ENCODE measurements at places on chromosomes 7 and 10. TPM values are rescaled to one million over a fixed set of nuclear protein-coding genes. Genes with fewer than 3 reads are reported as not detected.

- no peak for DNase-seq
Measured at GRCh38 chr10:3122486-3123205, 49.9 kb downstream of the PITRM1 start.

GRCh38 chr10:131820626-131821025 lies 80.2 kb upstream of the PPP2R2D start:
- no peak for DNase-seq

Gene TCERG1L
- 1.9 TPM for total RNA-seq

DNA sequence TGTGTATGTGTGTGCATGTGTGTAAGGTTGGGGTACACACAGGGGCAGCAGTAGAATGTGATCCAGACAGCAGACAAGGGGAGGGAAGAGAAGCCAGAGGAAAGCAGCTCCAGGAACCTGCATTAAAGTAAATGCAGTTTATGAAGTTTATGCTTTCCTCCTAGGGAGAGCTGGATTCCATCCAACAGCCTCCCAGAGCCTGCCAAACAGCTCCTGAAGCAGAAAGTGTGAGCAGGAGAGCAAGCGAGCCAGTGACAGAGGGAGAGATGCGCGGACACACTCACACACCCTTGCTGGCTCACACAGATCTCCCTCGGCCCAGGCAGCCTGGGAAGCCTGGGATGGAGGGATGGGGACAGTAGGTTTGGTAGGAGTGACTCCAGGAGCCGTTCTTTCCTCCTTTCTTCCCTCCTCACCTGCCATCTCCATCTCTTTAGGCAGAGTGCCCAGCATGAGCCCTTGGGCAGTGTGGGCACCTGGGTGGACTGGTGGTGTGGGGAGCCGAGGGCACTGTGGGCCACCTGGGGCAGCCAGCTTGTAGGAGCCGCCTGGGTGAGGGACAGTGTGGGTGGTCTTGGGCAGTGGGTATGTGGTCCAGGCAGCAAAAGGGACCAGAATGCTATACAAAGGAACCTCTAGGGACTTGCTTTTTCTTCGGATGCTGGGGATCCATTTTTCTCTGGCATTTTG lies 46.1 kb downstream of the PAX2 start:
- DNase-seq, result no peak

- DNase-seq, result peak; percentile 20
Measured at GRCh38 chr7:67947646-67948045, 951.0 kb downstream of the TYW1 start.

DNA sequence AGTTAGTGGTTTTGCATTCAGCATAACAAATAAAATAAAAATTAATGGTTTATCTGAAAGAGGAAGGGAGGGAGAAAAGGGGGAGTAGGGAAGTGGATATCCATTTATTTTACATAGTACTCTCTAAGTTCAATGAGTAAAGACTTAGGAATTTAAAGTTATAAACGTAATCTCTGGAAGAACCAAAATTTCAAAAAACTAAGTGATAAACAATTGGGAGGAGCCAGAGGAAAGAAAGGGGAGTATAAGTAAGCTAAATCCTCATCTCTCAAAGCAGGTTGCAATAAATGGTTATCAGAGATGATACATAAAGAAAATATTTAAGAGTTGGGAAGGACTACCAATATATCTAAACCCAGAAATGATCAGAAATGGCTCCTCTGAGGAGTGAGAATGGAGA lies 46.4 kb downstream of the ANK3 start:
- DNase-seq, result peak; percentile 30

GRCh38 chr10:43852149-43852548 lies 203.5 kb upstream of the ZNF32 start:
- DNase-seq, result no peak

DNA sequence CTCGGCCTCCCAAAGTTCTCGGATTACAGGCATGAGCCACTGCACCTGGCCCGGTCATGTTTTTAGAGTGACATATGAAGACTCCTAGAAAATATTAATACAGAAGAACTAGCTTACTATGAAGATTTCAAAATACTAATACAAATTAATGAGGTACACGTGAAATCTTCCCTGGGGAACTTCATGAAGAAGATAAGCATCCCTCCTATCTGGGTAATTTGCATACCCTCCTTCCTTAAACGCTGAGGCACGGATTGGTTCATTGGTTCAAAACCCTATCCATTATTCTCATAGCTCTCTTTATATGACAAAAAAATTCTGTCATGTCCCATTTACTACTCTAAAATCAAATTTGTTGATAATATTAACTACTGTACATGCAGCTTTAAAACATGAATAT lies 224.8 kb upstream of the KLF14 start:
- DNase-seq, result no peak

DNA sequence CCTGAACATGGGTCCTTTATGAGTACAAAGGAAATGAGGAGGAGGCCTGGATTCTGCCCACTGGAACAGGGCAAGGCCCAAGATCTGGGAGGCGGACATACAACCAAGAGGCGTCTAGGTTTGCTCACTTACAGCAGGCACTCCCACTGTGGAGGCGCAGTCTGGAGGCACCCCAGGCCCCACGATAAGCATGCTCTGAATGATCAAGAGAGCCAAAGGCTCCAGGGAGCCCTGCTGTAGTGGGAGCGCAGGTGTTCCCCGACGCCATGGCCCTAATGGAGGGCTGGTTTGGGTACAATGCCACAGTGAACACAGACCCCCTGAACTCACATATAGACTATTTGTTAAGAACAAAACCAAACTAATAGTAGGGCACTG lies 88.1 kb downstream of the FAM53B start:
- no peak for DNase-seq

DNA sequence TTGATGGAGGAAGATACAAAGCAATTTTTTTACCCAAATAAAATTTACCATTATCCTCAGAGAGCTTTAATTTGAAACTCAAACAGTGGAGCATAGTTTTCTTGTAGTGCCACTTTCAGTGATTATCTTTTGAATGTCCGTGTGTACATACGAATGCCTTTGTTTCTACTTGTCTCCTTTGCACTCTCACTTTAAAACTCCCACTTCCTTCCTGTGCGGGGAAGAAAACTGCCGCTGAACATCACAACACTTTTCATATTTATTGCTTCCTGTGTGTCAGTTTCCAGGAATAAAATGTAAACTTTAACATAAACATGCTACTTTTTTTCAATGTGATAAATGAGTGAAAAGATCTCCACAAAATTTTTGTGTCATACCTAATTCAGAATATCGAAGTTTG lies 102.4 kb downstream of the SEMA3A start:
- DNase-seq, result no peak

GRCh38 chr7:35749556-35749955 lies 51.3 kb upstream of the SEPTIN7 start:
- DNase-seq, result no peak

DNA sequence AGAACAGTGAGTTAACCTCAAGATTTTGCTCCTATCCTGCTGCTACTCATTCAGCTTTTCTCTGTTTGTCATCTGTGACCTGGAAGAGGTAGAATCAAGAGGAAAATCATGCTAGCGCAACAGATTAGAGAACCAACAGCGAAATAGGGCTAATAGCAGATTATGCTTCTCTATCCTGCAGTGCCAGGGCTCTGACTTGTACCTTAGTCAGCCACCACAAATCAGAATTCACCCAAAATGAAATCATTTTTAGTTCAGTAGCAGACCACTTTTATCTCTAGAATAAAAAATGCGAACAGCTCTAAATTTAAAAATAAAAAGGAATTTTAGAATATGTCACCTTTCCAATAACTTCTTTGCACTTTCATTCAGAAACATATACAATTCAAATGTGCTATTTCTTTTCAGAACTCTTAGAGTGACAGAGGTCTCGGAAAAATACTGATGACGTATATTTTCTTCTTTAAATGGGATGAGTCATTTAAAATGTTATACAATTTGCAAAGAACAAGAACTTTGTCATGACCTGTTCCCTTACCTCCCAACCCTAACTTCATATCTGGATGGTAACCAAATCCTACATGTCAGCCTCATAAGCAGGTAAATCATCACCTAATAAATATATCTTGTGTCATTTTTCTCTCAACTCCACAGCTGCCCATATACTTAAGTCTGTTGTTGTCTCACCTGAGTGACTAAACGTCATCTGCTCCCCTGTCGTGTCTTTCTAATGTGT lies 896.4 kb downstream of the PCDH15 start:
- DNase-seq, result no peak

- DNase-seq, result no peak
Measured at GRCh38 chr10:68251625-68252495, 19.9 kb upstream of the ATOH7 start.

DNA sequence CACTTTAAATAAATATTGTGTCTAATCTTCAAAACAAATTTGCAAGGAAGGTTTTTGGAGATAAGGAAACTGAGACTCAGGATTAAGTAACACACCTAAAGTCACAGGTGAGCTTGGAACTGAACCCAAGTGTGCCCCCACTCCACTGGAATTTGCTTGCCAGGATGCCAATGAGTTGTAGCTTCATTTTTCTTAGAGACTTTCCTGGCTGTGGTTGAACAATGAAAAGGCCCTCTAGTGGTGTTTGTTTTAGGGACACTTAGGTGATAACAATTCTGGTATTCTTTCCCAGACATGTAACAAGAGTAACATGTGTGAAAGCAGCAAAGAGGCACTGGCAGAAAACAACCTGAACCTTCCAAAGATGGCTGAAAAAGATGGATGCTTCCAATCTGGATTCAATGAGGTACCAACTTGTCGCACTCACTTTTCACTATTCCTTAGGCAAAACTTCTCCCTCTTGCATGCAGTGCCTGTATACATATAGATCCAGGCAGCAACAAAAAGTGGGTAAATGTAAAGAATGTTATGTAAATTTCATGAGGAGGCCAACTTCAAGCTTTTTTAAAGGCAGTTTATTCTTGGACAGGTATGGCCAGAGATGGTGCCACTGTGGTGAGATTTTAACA lies 1.5 kb downstream of the IL6 start:
- peak; percentile 50 for DNase-seq

Gene CYP2C8
- total RNA-seq, result 0.34 TPM

Gene DNAH11
- total RNA-seq, result 0.43 TPM

- no peak for DNase-seq
Measured at GRCh38 chr10:105468759-105469158, 827.7 kb downstream of the SORCS3 start.

GRCh38 chr7:156401617-156402016 lies 239.0 kb upstream of the RNF32 start:
- no peak for DNase-seq

Gene CPN1
- not detected for total RNA-seq

DNA sequence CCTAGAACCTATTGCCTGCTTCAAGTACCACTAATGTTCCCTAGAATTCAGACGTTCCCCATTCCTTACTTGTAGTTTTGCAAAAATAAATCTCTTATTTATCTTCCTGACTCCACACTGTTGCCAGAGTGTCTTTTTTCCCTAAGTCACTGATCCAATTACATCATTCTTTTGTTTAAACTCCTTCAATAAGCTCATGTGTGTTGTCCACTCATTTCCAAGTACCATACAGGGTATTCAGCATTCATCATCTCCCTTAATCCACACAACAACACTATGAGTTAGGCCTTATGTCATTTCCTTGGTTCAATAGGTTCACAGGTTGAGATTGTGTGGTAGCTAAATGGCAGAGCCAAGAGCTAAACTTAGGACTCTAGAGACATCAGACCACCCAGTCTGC lies 119.9 kb upstream of the RHOBTB1 start:
- peak; percentile 49 for DNase-seq

DNA sequence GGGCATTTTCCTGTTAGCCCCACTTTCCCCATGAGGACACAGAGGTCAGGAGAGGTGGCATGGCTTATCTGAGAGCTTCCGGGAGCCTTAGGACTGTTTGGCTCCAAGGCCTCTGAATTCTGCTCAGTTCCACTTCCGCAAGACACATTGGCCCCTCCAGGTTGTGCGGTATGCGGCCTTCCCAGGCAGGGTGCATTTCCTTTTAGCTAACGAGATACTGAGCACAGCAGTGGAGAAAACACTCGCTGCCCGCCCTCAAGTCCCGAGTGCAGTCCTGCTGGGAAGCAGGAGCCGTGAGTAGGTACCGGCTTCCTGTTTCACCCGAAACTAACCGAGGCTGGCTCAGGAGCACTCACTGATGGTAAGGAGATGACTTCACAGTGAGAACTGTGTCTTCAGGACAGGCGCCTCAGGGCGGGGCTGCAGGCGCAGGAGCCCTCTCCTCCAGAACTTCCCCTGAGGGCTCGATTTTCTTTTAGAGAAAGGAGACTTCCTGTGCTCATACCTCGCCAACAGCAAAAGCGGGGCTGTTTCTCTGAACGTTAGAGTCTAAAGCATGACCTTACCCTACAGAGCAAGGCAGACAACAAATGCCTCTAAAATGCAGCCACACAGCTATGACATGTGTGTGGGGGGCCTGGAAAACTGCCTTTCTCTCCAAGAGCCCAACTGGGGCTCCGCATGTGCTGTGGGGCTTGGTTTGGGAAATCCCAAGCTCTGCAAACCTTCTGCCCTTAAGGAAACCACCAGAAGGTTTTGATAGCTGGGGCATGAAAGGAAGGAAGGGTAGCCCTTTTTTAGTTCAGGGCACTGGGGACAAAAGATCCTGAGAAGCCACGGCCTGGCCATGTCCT lies 25.9 kb downstream of the RGS10 start:
- DNase-seq, result no peak

Gene DMBT1
- not detected for total RNA-seq

GRCh38 chr10:10293041-10293440 lies 724.6 kb upstream of the CELF2 start:
- DNase-seq, result no peak

GRCh38 chr7:45099891-45100760 lies 11.4 kb upstream of the NACAD start:
- DNase-seq, result no peak

DNA sequence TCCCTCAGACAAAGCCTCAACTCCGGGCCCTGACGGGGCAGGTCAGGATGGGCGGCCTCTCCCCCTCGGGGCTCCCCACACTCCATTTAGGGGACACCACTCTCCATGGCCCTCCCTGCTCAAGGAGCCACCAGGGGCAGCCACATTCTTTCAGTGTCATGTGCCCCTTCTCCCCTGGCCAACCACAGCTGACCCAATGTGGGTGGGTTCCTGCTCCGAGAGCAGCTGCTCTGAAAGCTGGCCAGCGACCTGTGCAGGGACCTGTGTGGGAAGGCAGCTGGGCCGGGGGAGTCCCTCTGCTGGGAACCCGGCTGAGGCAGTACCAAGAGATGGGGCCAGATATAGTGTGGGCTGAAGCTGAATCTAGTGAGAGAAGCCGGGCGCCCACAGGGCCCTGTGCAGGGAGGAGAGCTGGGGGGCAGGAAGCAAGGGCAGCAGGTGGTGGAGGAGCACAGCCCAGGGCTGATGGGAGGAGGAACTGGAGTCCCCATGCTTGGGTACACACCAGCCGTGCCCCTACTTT lies 40.6 kb upstream of the NPFFR1 start:
- DNase-seq, result no peak

GRCh38 chr7:116801092-116801710 lies 61.2 kb upstream of the CAPZA2 start:
- peak; percentile 93 for DNase-seq

Gene CYP3A7
- total RNA-seq, result not detected

DNA sequence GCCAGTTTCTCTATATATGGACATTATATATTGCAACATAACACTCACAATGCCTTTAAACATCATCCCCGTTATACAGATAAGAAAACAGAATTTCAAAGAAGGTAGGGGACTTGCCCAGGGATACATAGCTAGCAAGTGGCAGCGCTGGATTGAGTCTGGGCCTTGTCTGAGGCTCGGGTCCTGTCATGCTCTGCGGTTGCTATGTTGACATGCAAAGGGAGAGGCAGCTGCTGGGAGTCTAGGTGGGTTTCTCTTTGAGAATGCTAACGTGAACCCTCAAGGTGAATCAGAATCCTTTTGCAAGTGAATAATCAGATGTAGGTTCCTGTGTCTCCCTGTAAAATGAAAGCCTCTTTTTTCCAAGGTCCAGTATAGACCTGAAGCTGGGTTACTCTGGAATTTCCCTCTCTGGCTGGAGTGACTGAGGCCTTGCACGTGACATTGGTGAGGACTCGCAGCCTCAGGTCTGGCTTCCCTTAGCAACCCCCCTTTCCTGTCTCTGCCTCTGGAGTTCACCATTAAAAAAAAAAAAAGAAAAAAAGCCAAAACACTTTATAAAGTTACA lies 38.9 kb downstream of the TCF7L2 start:
- no peak for DNase-seq
